SJSA1 (cell line): ENCODE measurements at places on chromosomes 2 and 18. TPM values are rescaled to one million over a fixed set of nuclear protein-coding genes. Genes with fewer than 3 reads are reported as not detected.

The KCNG2 gene
- total RNA-seq = not detected in 2 replicates

The ONECUT2 gene
- 0.05 TPM in 1 of 2 replicates, not detected in the other for total RNA-seq

The ARHGAP15 gene
- not detected in 2 replicates for total RNA-seq

The GYPC gene
- total RNA-seq = not detected in 2 replicates

The STEAP3 gene
- 19.3 and 33.2 TPM in 2 replicates for total RNA-seq

The C2orf80 gene
- not detected in 2 replicates for total RNA-seq

DNA sequence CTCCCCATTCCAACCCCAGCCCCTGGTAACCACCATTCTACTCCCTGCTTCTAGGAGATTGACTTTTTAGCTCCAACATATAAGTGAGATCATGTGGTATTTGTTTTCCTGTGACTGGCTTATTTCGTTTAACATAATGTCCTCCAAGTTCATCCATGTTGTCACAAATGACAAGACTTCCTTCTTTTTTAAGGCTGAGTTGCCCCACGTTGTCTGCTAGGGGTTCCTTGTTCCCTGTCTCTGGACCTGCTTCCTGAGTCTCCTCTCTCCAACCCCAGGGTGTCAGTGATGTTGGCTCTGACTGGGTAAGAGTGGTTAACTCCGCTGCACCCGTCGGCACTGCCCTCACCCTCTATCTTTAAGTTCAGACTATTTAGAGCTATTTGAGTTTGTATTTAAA is 175.2 kb downstream of the SH3RF3 start:
- DNase-seq = no peak

- peak; percentile 69 for DNase-seq
Observed at GRCh38 chr18:58493516-58494253, 135.2 kb downstream of the ALPK2 start.

GRCh38 chr2:209960045-209960444 is 42.4 kb upstream of the RPE start:
- DNase-seq = no peak

DNA sequence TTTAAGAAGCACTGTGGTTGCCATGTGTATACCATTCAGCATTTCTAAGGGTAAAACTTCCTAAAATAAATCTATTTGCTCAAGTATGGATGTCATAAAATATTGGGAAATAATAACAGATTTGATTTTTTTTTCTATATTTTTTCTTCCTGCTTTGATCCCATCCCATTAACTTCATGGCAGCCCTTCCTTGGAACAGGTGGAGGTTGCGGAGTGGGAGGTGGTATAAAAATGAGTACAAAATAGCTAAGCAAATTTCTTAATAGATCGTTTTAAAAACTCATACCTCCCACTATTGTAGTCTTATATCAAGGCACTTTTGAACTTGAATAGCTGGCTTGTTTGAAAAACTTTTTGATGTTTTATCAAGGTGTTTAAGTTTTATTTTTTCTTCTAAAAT is 152.1 kb upstream of the KYNU start:
- DNase-seq = no peak

DNA sequence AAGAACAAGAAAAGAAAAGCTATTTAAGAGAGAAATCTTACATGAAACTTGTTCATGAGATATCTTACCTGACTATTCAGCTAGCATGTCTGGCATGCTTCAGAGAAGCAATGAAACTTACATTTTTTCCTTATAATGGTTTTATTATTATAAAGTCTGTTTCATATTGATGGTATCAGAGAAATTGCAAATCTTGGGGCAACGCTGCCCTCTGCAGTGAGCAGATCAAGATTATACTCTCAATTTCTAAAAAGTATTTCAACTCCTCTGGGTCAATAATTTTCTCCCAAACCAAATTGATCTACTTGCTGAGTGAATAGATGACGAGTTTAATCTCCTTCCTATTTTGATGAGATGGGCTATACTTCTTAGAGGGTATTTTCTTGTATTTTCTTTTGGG is 235.6 kb downstream of the NUP35 start:
- DNase-seq = no peak

GRCh38 chr2:43027097-43027873 is 199.1 kb downstream of the ZFP36L2 start:
- no peak for DNase-seq

DNA sequence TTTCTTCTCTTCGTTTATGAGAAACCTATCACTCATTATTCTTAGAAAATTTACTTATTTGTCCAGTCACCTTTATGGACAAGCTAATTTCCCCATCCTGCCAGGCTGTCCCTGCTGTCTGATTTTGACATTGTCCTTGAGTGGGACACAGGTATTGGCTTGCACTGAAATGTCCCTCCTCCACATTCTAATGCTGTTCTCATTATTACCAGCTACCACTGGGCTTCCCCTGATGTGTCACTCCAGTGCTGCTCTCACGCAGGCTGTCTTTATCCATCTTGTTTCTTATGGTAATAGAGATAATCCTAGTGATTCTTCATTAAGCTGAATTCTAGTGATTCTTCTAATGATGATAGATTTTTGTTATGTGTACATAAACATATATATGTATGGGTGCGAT is 48.1 kb upstream of the RBMS1 start:
- DNase-seq = no peak

- no peak for DNase-seq
Observed at GRCh38 chr2:237150831-237151375, 65.2 kb downstream of the COPS8 start.

GRCh38 chr18:49966090-49966489 is 152.8 kb upstream of the ACAA2 start:
- no peak for DNase-seq

DNA sequence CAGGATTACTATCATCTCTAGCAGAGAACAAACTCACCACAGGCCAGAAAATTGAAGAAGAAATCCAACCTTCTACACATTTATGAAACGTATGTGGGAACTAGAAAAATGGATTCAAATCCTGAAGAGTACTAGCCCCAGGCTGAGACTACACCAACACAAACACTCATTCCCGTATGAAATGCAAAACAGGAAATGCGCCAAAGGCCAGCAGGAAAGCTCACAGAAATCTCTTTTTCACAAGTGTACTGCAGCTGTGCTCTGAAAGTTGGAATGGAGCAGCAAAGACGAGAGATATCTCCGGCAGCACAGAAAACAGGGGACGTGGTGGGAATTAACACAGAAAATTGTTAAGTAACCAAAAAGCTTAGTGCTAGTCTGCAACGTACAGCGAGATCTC is 913.5 kb downstream of the TDRD15 start:
- DNase-seq = no peak

DNA sequence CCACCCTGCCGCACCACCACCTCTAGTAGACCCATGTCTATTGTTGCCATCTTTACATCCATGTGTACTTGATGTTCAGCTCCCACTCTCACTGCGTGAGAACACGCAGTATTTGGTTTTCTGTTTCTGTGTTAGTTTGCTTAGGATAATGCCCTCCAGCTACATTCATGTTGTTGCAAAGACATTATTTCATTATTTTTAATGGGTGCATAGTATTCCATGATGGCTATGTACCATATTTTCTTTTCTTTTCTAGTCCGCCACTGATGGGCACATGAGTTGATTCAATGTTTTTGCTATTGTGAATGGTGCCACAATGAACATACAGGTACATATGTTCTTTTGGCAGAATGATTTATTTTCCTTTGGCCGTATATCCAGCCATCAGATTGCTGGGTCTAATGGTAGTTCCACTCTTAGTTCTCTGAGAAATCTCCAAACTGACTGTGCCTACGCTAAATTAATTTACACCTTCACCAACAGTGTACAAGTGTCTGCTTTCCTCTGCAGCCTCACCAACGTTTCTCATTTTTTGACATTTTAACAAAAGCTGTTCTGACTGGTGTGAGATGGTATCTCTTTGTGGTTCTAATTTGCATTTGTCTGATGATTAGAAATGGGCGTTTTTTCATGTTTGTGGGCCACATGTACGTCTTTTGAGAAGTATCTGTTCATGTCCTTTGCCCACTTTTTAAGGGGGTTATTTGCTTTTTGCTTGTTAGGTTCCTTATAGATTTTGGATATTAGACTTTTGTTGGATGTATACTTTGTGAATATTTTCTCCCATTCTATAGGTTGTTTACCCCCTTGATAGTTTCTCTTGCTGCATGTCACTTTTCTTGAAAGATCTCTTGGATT is 10.5 kb upstream of the ZNF513 start:
- no peak for DNase-seq

GRCh38 chr2:98175811-98176210 is 88.8 kb downstream of the VWA3B start:
- DNase-seq = no peak

DNA sequence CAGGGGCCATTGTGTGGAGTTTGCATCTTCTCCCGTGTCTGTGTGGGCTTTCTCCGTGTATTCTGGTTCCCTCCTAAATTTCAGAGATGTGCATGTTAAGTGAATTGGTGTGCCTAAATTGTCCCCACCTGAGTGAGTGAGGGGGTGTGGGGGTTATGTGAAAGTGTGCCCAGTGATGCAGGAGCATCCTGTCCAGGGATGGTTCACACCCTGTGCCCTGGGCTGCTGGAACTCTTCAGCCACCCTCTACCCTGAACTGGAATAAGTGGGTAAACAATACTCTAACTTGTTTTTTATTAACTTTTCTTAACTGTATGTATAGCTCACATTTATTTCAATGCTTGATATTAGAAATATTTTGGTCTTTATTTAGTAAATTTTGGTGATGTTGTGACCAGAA is 56.0 kb downstream of the UBE2E3 start:
- peak; percentile 4 for DNase-seq

DNA sequence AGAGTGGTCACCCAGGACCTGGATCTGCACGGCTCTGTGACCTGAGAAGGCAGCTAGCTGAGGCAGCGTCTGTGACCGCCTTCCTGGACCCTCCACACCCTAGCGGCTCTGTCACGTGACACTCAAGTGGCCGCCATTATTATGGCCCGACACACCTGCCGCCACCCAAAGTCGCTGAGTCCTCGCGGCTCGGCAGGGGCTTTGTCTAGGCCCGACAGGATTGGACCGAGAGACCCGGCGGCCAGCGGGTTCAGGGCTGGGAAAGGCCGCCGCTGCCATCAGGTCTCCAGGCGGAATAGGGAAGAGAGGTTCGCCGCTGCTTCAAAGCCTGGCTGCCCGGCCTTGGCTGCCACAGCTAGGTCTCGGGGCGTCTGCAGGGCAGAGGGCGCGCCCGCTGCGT is 1162.5 kb upstream of the LRRTM1 start:
- no peak for DNase-seq

DNA sequence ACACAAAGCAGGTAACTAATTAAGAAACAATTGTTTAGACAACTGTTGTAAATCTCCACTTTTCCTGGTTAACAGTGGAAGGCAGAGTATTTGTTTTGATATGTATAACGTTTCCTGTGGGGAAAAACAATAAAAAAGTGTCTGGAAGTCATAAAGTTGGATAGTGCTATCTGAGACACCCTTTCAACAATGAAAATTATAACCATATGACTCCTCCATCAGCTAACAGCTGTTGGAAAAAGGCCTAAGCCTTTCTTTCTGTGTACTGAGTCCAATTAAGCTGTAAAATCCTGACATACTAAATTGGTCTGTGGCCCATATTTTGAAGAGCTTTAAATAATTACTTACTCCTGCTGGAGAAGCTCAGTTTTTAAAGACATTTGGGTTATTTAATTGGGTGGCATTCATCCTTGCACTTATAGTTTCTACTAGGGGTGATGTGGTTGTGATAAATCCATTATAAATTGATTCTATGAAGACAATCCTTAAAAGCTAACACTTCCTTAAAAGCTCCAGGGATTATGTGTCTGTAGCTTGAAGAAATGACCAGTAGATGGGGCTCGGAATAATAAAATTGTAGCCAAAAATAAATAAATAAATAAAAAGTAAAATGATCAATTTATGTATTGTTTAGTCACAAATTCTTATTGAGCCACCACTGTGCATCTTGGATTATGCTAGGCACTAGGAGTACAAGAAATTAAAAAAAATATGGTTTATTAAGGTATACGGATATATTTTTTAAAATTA is 698.1 kb upstream of the NXPH2 start:
- DNase-seq = no peak

DNA sequence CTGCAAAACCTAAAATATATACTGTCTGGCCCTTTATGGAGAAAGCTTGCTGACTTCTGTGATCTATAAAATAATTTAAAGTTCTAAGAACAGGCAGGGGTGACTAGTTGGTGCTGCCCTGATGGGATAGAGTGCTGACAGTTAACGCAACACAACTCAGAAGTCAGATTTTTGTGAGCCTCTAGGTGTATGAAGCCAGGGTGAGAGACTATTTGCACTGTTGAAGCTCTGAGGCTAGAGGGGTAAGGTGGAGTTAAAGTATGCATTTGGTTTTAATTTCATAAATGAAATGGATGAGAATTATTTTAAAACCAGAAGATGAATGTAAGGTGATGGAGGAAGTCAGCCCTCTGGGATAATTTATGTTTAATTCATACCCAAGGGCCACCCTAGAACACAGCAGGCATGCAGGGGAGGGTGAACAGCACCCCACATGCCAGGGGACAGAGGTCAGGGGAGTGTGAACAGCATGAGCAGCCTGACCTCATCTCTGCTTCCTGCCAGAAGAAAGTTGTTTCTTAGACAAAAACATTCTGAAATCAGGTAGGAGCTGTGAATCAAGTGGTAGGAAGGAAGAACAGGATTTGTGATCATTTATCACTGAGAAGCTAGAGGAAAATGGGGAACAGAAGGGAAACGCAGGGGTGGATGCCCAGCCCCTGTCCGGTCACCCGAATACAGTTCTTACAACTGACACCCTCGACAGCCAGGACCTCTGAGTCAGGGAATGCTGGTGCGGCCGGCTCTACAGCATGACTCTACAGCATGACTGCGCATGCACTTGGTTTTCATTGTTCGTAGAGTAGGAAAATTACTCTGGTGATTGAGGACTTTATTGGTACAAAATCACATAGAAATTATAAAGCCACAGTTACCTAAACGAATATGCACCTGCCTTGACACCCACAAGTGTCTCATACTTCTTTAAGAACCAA is 93.1 kb downstream of the MBP start:
- DNase-seq = no peak

- DNase-seq = no peak
Observed at GRCh38 chr2:205967391-205968075, 118.4 kb downstream of the INO80D start.

DNA sequence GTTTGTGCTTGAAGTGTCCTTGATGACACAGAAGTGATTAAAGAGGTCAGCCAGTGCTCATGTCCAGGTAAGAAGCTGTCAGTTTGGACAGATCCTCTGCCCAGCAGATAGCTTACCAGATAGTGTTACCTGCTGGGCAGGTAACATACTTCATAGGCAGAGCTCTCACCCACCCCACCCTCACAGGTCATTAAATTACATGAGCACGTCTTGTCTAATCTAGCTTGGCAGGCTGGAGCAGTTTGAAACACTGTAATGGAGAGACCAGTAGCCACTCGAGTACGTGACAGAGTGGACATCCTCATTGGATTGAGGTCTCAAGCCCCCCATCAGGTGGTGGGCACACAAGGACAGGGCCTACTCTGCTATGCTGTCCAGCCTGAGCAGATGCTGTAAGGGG is 27.1 kb downstream of the TTC32 start:
- DNase-seq = no peak

DNA sequence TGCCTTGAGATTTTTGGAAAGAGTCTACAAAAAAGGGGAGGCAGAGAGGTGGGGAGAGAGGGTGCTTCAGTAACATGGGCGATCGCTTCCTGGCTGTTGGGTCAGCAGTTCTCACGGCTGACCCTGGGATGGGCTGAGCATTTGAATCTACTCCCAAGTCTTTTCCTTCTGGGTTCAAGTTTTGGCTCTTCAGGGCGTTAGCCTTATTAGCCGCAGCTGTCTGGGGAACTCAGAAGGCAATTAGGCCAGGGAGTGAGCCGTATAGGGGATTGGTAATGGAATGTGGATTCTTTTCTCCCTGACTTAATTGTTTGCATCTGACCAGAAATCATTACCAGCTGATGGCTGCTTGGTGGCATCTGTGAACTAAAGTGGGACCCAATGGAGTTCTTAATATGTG is 250.5 kb upstream of the SKOR2 start:
- DNase-seq = no peak

GRCh38 chr18:13183359-13183758 is 35.2 kb upstream of the LDLRAD4 start:
- DNase-seq = no peak
